ENCODE measurements at places on chromosomes 4 and X.

DNA sequence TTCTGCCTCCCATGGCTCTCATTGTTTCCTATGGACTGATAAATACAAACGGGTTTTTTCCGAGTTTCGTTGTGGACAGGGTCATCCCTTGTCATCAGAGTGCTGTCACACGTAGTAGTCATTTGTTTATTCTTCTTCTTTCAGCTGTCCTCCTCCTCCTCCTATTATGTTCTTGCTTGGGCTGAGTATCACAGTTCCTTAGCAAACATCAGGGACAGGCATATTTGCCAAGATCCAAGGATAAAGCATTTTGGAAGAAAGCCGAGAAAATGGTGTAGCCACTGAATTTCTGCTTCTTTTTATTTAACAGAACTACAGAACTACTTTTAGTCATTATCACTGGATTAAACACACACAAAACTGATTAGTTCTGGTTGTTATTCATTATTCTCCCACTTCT, 167.9 kb downstream of the MAML3 start:
- DNase-seq: no peak

- DNase-seq: no peak
These were observed 9.6 kb upstream of the PPP3CA start for GRCh38 chr4:101356928-101357327.

DNA sequence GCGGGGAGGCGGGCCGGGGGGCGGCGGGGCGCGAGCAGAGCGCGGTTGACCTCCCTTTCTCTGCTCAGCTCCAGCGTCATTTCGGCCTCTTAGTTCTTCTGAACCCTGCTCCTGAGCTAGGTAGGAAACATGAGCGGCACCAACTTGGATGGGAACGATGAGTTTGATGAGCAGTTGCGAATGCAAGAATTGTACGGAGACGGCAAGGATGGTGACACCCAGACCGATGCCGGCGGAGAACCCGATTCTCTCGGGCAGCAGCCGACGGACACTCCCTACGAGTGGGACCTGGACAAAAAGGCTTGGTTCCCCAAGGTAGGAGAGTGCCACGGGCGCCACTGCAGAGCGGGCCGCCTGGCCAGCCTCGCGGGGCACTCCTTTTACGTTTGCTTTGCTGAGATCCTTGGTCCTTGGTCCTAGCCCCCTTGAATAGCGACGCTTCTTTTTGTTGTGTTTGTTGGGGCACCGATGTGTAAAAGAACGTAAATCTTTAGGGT, at the start of gene HTATSF1:
Gene HTATSF1, plus strand, starts transcription at position 37 of the 497 bp plus-strand sequence. Its CDS starts 93 bp downstream, at position 130.
- no peak for DNase-seq

DNA sequence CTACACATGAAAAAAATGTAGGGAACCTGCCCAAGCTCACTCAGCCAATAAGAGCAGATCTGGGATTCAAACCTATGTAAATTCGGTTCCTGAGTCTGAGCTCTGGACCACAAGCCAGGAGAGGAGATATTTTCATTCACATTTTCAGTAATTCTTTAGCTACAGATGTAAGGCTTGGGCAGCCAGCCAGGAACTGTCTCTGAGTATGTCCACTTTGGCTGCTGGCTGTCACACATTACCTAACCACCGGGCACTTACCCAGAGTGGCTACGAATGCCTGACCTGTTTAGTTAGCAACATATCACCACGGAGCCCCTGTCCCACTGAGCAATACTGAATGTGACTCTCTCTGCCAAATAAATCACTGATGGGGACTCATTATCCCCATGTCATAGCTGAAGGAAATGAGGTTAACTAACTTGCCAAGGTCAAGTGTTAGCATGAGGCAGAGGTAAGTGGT, 15.3 kb downstream of the USP46 start:
- no peak for DNase-seq

- no peak for DNase-seq
These were observed 490 bp downstream of the RWDD4 start for GRCh38 chr4:183658362-183659028.

DNA sequence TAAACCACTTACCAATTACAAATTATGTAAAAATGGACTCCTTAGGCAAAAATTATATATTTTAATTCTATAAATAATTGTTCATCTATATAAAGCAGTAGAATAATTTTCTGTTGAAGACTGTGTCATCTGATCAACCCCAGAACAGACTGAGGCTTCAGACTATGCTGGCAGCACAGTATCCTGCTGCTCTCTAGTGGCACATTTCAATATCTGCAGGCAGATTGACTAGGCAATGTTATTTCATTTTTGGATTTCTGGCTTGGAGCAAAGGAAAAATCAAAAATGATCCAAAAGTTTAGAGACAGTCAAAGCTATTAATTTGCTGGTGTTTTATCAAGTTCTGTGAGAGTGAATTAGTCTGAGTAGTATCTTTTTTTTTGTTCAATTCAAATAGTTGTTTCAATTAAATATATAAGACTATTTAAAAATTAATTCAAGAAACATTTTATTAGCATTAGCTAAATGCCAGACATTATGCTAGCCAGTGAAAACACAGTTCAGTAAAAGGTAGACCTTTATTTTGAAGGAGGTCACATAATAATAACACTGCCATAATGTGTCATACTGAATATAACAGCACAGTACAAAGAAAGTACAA, 21.3 kb upstream of the SULT1E1 start:
- no peak for DNase-seq
